ENCODE measurements at places on chromosomes 4 and X. TPM values are rescaled to one million over a fixed set of nuclear protein-coding genes. Genes with fewer than 3 reads are reported as not detected.
A peak's percentile ranks its signal among the peaks of the same experiment; 100 is the strongest.

CT45A2 gene
- total RNA-seq: not detected

RNF4 gene
- total RNA-seq: 97.0 TPM

FAM53A gene
- total RNA-seq: 4.0 TPM

CT45A5 gene
- total RNA-seq: 0.35 TPM

GAGE12F gene
- not detected for total RNA-seq

FGFR3 gene
- total RNA-seq: 0.36 TPM

CLGN gene
- 0.17 TPM for total RNA-seq

DNA sequence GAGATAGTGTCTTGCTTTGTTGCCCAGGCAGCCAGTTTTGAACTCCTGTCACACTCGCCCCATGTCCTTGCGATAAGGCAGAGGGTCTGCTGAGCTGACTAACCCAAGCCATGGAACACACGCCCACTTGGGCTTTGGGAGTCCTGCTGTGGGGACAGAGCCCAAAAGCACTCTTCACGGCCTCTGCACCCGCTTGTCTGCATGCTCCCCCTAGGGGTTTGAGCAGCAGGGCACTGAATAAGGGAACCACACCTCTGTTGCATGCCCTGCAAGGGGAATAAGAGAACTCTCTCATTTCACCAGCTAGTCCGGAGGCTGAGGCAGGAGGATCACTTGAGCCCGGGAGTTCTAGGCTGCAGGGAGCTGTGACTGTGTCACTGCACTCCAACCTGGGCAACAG is 166.0 kb downstream of the STAG2 start:
- H3K36me3 ChIP-seq: no peaks in the 10 kb centered on the region
- H3K4me1 ChIP-seq: no peaks in the 10 kb centered on the region
- no peak for DNase-seq
- no peaks in the 10 kb centered on the region for H3K27me3 ChIP-seq
- H3K27ac ChIP-seq: no peak overlapping the region

DNA sequence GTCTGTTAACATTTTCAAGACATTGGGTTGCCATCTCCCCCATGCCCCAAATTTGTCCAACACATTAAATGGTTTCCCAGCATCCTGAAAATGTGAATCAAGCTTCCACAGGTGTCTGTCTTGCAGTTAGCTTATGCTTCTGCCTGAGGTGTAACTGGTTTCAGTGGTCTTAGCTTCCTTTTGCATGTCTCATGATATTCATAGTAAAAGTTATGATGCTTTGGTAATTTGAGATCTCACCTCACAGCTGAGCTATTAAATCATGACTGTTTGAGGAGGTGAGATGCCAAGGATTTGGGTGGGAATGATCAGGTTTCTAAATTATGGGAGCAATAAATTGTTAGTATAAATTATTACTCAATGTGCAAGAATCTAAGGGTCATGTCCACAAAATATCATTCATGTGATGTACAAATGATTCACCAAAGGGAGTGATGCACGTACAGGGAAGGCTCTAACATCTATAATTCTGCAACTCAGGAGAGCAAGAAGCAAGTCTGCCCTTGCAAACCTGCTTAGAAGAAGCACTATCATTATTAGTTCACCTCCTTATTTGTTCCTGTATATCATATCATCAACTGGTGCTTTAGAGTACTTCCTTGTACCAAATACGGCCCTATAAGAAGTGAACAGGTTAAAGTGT is 17.1 kb upstream of the RAI2 start:
- peaks cover 58% of the 10 kb centered on the region for H3K27me3 ChIP-seq
- H3K4me3 ChIP-seq: no peak overlapping the region
- no peaks in the 10 kb centered on the region for H3K4me1 ChIP-seq
- H3K27ac ChIP-seq: no peak overlapping the region
- no peak for DNase-seq
- H3K36me3 ChIP-seq: peaks cover 1% of the 10 kb centered on the region

DNA sequence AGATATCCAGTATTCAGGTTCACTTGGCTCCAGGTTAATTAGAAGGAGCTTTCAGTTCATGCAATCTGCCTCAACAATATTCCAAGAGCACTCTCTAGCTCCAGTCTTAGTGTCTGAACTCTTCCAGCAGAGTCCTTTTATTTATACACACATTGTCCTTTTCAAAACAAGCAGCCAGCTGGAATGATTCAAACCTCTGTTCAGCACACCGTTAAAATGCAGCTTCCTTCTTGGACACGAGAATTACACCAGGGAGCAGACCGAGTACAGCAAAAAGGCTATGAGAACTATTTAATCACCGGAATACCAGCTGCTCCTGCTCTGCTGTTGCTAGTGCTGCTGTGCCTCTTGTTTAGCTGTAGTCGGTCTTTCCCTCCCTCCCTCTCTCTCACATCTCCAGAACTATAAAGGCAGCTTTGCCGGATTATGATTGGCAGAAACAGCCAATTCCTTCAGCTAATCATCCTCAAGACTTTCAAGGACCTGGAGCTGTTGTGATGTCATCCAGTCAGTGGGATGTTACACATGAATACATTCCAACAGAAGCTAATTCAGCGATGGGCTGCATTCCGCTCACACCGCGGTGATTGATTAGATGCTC is at the start of gene NDST4:
Gene NDST4 (minus strand): TSS at position 115 of the 601 bp plus-strand sequence. CDS start 36,584 bp downstream, outside the sequence.
- H3K4me1 ChIP-seq: no peaks in the 10 kb centered on the region
- H3K4me3 ChIP-seq: no peak within 1 kb of the TSS
- H3K27ac ChIP-seq: no peak within 1 kb of the TSS
- H3K27me3 ChIP-seq: no peaks in the 10 kb centered on the region
- no peaks in the 10 kb centered on the region for H3K36me3 ChIP-seq

DNA sequence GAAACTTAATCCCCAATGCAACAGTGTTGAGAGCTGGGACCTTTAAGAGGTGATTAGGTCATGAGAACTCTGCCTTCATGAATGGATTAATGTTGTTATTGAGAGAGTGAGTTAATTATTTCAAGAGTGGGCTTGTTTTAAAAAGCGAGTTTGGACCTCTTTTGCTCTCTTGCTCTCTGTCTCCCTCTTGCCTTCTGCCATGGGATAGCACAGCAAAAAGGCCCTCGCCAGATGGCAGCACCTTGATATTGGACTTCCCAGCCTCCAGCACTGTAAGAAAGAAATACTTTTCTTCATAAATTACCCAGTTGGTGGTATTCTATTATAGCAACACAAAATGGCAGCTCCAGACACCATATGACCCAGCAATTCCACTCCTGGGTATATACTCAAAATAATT is 7.0 kb upstream of the ATP6AP2 start:
- peak; percentile 46 for DNase-seq
- peaks cover 18% of the 10 kb centered on the region for H3K4me1 ChIP-seq
- H3K4me3 ChIP-seq: no peak overlapping the region
- H3K27me3 ChIP-seq: peaks cover 49% of the 10 kb centered on the region

- H3K27ac ChIP-seq: no peak overlapping the region
- H3K36me3 ChIP-seq: no peaks in the 10 kb centered on the region
- no peak overlapping the region for H3K4me3 ChIP-seq
- no peaks in the 10 kb centered on the region for H3K27me3 ChIP-seq
Measured at GRCh38 chrX:23103546-23103945, 103.8 kb downstream of the DDX53 start.

DNA sequence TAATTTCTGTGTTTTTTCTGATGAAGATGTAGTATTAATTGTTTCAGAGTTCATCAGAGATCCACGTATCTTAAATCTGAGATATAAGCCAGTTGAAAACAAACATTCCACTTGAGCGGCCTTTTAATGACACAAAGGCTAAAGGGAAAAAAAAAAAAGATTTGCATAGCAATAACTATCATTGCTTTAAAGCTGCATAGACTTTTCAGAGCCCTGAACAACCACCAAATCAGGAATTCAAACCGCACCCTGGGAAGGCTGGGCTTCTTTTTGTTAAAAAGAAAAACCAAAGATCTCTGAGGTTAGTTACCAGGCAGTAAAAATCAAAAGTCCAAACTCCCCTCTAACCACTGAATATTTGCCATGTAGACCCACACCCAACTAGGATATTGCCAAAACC is 206.0 kb downstream of the HHIP start:
- no peak overlapping the region for H3K27ac ChIP-seq
- H3K27me3 ChIP-seq: no peaks in the 10 kb centered on the region
- H3K36me3 ChIP-seq: no peaks in the 10 kb centered on the region
- no peaks in the 10 kb centered on the region for H3K4me1 ChIP-seq
- DNase-seq: no peak
- no peak overlapping the region for H3K4me3 ChIP-seq

GRCh38 chr4:40918330-40918729 is 168.6 kb downstream of the NSUN7 start:
- no peak overlapping the region for H3K4me3 ChIP-seq
- peaks cover 33% of the 10 kb centered on the region for H3K4me1 ChIP-seq
- H3K36me3 ChIP-seq: peaks cover 3% of the 10 kb centered on the region
- H3K27me3 ChIP-seq: no peaks in the 10 kb centered on the region
- no peak for DNase-seq
- no peak overlapping the region for H3K27ac ChIP-seq

DNA sequence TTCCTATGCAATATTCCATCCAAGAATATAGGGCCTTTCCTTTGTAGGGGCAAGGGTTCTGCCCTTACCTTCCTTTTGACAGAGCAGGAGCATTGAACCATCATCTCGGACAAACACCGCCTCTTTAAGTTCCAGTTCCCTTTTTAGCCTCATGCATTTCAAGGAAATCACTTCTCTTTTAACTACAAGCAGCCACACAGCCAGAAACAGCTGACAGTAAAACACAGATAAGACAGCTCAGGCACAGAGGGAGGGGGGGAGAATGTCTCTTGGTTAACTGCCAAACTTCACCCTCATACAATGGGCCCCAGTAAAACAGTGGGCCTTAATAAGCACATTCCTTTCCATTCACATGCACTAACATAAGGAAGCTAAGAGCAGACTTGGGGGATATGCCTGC is 648.3 kb downstream of the GABRG1 start:
- H3K27me3 ChIP-seq: no peaks in the 10 kb centered on the region
- no peak overlapping the region for H3K27ac ChIP-seq
- H3K4me3 ChIP-seq: no peak overlapping the region
- no peak for DNase-seq
- no peaks in the 10 kb centered on the region for H3K4me1 ChIP-seq

DNA sequence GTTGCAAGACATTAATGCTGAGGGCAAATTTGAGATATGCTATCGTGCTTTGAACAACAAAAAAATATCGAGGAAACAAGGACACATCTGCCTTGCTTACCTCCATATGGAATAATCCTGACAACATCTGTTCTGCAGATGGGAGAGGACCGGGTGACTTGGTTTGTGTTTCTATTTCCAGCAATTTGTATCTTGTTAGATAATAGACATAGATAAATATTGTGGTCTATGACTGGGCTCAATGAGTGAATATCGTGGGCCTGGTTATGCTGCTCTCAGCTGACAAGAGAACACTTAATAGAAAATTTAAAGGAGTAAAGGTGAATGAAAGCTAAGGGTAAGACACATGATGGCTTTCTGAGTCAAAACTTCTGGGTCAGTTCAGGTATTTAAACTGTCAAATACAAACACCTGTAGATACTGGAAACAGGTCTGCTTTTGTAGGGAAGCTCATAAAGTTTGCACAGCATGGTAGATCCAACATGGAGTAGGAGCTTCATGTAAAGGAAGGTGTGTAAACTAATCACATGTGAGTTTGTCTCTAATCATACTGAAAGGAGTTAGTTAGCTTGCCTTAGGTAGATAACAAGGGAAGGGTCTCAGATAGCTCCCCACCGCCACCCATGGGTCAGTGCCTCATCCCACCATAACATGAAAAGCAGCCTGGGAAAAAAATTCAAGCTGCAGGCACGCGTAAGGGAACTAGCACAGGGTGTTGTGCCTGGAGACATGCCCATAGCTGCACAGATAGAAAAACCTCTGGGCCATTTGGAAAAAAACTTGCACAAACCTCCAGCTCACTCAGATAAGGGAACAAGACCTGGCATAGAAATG is 904.1 kb upstream of the EPHA5 start:
- no peaks in the 10 kb centered on the region for H3K4me1 ChIP-seq
- no peaks in the 10 kb centered on the region for H3K27me3 ChIP-seq
- no peaks in the 10 kb centered on the region for H3K36me3 ChIP-seq
- no peak for DNase-seq

DNA sequence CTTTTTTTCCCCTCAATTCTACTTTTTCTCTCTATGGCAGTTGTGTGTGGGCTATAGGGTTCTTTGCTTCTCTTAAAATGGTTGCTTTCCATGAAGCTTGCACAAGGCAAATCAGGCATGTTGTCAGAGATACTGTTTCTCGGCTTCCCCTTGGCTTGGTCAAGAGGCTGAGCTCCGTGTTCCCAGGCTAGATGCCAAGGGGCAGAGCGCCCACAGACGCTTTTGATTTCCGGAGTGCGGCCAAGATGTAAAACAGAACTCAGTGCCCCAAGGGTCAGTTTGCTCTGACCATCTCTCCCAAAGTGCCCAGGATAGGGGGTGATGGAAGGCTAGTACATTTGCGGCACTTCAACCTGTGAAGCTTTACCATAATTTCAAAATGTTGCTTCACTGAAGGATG is 64.2 kb upstream of the DIPK2B start:
- DNase-seq: no peak
- H3K27ac ChIP-seq: no peak overlapping the region
- peaks cover 44% of the 10 kb centered on the region for H3K27me3 ChIP-seq
- no peak overlapping the region for H3K4me3 ChIP-seq

- DNase-seq: peak; percentile 59
- no peaks in the 10 kb centered on the region for H3K36me3 ChIP-seq
- H3K4me3 ChIP-seq: peak overlapping the region; percentile 55
Measured at GRCh38 chr4:76055016-76055415, 19.1 kb upstream of the CXCL11 start.

GRCh38 chr4:137420901-137421396 is 111.3 kb downstream of the PCDH18 start:
- no peaks in the 10 kb centered on the region for H3K36me3 ChIP-seq
- DNase-seq: no peak
- no peak overlapping the region for H3K27ac ChIP-seq
- H3K4me1 ChIP-seq: no peaks in the 10 kb centered on the region
- H3K27me3 ChIP-seq: no peaks in the 10 kb centered on the region

DNA sequence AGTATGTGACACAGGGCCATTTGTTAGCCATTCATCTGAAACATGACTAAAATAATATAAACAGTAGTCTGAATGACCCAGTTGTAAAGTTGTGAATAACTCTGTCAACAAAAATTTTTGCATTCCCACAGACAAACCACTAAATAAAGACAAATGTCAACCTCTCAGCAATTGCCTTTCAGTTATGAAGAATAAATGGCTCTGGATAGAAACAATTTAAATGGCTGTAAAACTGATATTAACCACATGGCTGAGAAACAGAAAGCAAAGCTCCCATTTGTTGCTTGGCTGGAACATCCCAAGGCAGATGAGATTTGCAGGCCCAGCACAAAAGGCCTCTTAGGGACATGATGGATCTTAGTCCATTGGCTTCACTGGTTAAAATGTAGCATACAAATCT is 296.3 kb downstream of the GALNTL6 start:
- no peak overlapping the region for H3K27ac ChIP-seq
- H3K27me3 ChIP-seq: no peaks in the 10 kb centered on the region
- H3K4me3 ChIP-seq: no peak overlapping the region
- DNase-seq: no peak
- H3K36me3 ChIP-seq: no peaks in the 10 kb centered on the region
- H3K4me1 ChIP-seq: no peaks in the 10 kb centered on the region

GRCh38 chrX:66162331-66162822 is 1.7 kb upstream of the HEPH start:
- H3K4me3 ChIP-seq: no peak overlapping the region
- no peaks in the 10 kb centered on the region for H3K27me3 ChIP-seq
- no peak overlapping the region for H3K27ac ChIP-seq
- no peak for DNase-seq
- H3K36me3 ChIP-seq: no peaks in the 10 kb centered on the region
